ENCODE measurements at places on chromosomes 6 and 20.

- DNase-seq: no peak
- H3K27ac ChIP-seq: no peak overlapping the region
- no peaks in the 10 kb centered on the region for H3K27me3 ChIP-seq
- no peak overlapping the region for H3K4me3 ChIP-seq
These were observed 3.6 kb downstream of the GZF1 start for GRCh38 chr20:23365390-23366165.

- H3K4me3 ChIP-seq: no peak overlapping the region
- peaks cover 75% of the 10 kb centered on the region for H3K27me3 ChIP-seq
- no peak overlapping the region for H3K27ac ChIP-seq
These were observed 15.1 kb upstream of the HCK start for GRCh38 chr20:32036716-32037485.

GRCh38 chr20:12740647-12741046 lies 268.1 kb upstream of the SPTLC3 start:
- peaks cover 77% of the 10 kb centered on the region for H3K27me3 ChIP-seq

DNA sequence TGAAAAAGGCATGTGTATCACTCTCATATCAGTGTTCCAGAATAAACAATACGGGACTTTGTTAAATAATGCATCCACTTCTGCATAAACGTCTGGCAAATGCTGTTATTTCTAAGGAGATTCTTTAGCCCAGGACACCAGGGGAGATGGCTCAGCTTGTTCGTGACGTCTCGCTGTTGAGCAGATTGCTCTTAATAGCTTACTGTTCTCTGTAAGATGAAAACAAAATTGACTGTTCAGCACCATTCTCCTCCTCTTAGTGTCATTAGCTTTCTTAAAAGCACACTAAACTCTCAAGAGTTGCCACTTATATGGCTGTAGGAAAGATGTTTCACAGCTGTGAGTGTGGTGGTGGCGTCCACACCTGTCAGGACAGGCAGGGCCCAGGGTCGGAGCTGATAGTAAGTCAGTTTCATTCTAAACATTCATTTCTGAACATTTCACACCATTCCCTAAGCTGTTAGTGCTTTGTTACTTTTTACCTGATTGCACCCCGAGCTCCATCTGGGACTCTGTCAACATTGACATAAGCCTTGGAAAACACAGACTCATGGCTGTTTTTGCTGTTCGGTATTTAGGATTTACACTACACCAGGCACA lies 132.1 kb downstream of the ZDHHC14 start:
- no peaks in the 10 kb centered on the region for H3K27me3 ChIP-seq
- no peak overlapping the region for H3K27ac ChIP-seq
- H3K36me3 ChIP-seq: no peaks in the 10 kb centered on the region

DNA sequence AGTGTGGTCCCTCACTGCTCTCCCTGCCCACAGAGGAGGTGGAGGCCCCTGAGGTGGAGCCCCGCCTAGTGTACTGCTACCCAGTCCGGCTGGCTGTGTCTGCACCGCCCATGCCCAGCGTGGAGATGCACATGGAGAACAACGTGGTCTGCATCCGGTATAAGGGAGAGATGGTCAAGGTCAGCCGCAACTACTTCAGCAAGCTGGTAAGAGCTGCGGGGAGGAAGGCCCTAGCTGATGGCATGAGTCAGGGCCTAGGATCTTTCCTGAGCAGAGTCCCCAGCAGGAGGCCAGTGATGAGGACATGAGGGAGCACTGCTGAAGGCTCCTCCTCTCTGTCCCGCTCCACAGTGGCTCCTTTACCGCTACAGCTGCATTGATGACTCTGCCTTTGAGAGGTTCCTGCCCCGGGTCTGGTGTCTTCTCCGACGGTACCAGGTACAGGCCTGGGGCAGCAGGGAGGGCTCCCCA lies 11.2 kb downstream of the PCIF1 start:
- no peak for DNase-seq
- H3K36me3 ChIP-seq: peaks cover 54% of the 10 kb centered on the region
- H3K4me1 ChIP-seq: no peaks in the 10 kb centered on the region

Data from PC-3 (cell line).